ENCODE measurements at places on chromosomes 13 and 19. TPM values are rescaled to one million over a fixed set of nuclear protein-coding genes. Genes with fewer than 3 reads are reported as not detected.

DNA sequence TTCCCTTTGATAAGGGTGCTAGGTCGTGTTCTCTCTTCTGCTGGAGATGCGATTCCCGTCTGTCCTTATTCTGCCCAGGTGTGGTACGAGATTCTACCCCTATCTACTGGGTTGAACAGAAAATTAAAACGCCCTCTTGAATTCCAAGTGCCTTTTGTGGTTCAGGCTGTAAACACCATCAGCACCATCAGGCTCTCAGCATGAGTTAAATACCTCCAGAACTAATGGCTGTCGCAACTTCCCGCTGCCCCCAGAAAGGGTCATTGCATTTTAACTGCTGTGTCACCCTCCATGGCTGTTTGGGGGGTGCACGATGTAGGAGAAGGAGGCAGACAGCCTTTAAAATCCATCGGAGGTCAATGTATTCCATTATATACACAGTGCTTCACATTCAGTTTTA lies 177.4 kb downstream of the OXGR1 start:
- no peak for DNase-seq

- no peak for DNase-seq
Measured at GRCh38 chr13:25084096-25084495, 11.8 kb upstream of the PABPC3 start.

DNA sequence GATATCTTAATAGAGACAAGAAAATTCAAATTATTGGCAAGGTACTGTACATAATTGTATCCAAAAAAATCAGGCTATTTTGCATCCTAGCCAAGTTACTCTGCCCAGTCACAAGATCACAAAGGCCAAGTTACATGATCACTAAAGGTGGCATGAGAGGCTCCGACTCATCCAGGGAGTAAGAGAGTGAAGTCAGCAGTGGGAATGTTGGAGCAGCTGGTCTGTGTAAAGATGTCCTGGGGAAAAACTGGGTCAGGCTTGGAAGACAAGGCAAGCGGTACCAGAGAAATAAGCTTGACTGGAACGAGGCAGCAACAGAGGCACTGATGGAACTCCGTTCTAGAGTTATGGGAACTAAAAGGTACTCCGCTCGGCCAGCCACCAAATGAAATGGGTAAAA lies 50.2 kb upstream of the PSG2 start:
- peak; percentile 37 for DNase-seq

- peak; percentile 74 for DNase-seq
Measured at GRCh38 chr19:46841458-46842083, 9.1 kb downstream of the AP2S1 start.

DNA sequence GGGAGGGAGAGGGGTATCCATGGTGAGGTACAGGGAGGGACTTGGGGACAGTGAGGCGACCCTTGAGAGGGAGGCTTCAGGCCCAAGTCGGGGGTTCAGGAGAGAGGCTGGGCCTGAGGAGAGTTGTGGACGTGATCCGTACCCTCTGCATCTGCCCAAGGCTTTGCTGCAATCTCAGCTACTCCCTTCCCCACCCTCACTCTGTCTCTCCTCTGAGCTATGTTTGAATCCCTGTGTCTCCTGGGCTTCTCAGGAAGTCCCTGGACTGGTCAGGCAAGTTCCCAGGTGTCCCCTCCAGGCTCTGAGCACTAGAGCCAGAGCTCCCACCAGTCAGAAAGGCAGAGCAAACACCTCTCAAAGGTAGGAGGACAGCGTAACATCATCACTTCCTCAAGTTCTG lies 1.8 kb downstream of the LIN37 start:
- DNase-seq: no peak

GRCh38 chr13:102680842-102681740 lies 13.8 kb downstream of the METTL21C start:
- no peak for DNase-seq

DNA sequence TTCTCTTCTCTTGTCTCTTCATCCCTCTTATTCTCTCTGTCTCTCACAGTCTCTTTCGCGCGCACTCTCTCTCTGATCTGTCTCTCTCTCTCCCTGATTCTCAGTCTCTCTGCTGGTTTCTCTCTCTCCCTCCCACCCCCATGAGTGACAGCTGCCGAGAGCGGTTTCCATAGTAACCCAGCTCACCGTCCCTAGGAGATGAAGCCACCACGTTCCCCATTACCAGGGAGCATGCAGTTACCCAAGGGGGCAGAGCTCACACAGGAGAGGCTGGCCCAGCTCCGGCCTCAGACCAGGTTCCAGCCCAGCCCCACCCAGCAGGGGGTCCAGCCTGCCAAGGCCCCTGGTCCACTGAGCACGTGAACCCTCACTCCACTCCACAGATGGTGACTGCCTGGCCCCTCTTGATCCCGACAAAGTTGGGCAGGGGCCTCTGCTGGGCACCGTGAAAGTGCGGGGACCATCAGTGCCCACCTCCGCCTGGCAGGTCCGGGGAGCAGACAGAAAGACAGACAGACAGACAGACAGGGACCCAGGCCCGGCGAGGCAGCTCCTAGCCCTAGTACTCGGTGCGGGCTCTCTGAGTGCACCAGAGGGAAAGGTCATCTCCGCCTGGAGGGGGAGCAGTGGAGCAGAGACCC lies 50.6 kb downstream of the CELF5 start:
- DNase-seq: no peak

DNA sequence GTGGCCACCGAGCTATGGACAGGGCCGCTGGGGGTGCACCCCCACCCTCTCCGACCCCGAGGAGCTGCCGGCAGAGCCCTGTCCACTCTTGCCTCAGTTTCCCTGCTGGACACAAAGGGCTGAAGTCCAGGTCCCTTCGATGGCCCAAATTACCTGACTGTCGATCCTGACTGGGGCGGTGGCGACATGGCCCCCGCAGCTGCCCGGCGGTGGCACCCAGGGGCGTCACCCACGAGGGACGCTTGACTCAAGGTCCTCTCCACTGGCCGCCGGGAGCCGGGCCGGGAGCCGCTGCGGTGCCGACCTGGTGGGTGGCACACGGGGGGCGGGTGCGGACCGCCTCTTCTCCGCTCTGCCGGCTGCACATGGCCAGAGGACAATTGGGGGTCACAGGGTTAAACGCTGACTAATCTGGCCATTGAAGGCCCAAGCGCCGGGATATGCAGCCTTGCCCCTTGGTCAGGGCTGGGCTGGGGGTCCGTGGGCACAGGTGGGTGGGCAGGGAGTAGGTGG lies 16.4 kb downstream of the ARID3A start:
- DNase-seq: no peak

GRCh38 chr19:15404097-15404779 lies 14.6 kb downstream of the AKAP8L start:
- no peak for DNase-seq

DNA sequence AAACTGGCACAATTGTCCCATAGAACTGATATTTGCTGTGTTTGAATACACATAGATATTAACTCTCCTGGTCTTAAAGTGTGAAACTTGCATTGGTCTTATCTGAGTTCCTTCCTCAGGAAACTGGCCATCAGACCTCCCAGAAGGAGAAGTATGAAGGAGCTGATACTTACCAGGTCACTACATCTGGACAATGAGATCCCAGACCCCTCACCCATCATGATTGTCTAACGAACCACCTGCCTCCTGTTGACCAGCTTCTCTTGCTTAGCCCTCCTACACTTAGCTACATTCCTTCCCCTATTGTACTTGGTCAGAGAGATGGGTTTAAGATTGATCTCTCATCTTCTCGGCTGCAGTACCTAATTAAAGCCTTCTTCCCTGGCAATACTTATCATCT lies 413.3 kb downstream of the KCTD12 start:
- DNase-seq: no peak

DNA sequence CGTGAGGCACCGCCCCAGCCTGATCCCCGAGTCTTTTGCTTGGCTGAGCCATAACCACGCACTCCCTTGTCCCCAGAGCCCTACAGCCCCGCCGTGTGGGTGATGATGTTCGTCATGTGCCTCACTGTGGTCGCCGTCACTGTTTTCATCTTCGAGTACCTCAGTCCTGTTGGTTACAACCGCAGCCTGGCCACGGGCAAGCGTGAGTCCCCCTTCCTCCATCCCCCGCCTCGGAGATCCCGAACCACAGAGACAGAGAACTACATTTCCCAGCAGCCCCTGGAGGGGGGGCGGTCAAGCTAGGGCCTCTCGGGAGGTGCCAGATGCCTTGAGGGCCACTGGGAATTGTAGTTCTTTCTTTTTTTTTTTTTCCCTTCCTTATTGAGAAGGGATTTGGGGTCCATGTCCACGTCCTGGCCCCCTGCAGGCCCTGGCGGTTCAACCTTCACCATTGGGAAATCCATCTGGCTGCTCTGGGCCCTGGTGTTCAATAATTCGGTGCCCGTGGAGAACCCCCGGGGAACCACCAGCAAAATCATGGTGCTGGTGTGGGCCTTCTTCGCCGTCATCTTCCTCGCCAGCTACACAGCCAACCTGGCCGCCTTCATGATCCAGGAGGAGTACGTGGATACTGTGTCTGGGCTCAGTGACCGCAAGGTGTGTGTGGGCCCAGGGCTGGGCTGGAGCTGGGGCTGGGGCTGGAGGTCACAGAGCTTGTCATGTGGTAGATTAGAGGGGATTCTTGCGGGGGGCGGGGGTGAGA lies 25.9 kb downstream of the GRIN2D start:
- DNase-seq: peak; percentile 78

The CGB8 gene
- total RNA-seq: 11.3 TPM

The PNMA8C gene
- total RNA-seq: not detected

The CILP2 gene
- not detected for total RNA-seq

The CGB3 gene
- total RNA-seq: not detected

The CCDC169 gene
- total RNA-seq: 2.0 TPM

The FCER2 gene
- not detected for total RNA-seq

The IGFL2 gene
- total RNA-seq: not detected

The ALG5 gene
- total RNA-seq: 45.4 TPM
